Activated CD4-positive, alpha-beta T cell treated with anti-CD3 and anti-CD28 coated beads, Interleukin-2, Interleukin-4, amounts not matched to agents 100 ng/mL and 50 ng/mL, durations not matched to agents 16 hours and 8 hours (primary cell): ENCODE measurements at places on chromosomes 2 and 18.

DNA sequence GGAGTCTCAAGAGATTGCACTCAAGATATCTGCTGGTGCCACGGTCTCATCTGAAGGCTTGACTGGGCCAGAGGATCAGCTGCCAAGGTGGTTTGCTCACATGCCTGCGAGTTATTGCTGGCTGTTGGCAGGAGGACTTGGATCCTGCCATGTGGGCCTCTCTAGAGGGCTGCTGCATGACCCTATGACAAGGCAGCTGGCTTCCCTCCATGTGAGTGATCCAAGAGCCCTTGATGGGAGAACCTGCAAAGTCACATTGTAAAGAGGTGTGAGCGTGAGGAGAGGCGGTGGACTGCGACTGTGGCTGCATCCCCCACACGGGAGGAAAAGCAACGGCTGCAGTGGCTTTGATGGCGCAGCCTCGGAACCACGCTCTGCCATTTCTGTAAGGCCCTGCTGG lies 4.0 kb upstream of the ALLC start:
- DNase-seq = no peak

GRCh38 chr2:71534826-71535225 lies 81.5 kb downstream of the DYSF start:
- DNase-seq = no peak

DNA sequence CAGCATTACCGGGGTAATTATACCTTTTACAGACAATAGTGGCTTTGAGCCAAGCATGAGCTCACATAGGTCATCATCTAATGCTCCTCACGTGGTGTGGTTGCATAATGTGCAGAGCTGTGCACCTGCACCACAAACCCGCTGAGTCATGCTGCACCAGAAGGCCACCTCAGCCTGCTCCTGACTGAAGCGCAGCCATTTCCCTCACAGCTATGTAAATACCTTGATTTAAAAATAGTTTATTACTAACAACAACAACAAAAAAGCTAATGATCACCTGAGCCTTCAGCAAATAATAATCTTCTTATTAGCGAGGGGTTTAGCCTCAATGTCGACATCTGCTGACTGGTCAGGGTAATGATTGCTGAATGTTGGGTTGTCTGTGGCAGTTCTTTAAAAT lies 238.8 kb downstream of the MBD5 start:
- no peak for DNase-seq

DNA sequence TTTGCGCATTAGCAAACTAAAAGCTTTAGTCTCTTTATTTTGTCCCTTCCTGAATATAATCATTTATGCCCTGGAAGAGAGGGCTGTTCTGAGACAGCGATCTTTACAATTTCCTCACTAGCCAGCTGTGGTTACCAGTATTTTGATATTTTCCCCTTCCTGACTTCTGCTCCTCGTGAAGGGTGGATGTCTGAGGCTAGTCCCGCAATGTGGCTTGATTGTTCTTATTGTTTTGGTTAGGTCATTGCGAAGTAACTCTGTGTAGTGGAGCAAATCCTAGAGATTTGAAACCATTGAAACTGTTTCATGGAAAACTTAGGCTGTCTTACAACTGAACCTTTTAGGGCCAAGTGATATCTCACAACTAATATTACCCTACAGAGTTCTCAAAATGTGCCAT lies 2.4 kb downstream of the MRPL33 start:
- DNase-seq = no peak

GRCh38 chr2:237118561-237119155 lies 33.0 kb downstream of the COPS8 start:
- no peak for DNase-seq

GRCh38 chr2:42693013-42693615 lies 70.8 kb downstream of the OXER1 start:
- no peak for DNase-seq

DNA sequence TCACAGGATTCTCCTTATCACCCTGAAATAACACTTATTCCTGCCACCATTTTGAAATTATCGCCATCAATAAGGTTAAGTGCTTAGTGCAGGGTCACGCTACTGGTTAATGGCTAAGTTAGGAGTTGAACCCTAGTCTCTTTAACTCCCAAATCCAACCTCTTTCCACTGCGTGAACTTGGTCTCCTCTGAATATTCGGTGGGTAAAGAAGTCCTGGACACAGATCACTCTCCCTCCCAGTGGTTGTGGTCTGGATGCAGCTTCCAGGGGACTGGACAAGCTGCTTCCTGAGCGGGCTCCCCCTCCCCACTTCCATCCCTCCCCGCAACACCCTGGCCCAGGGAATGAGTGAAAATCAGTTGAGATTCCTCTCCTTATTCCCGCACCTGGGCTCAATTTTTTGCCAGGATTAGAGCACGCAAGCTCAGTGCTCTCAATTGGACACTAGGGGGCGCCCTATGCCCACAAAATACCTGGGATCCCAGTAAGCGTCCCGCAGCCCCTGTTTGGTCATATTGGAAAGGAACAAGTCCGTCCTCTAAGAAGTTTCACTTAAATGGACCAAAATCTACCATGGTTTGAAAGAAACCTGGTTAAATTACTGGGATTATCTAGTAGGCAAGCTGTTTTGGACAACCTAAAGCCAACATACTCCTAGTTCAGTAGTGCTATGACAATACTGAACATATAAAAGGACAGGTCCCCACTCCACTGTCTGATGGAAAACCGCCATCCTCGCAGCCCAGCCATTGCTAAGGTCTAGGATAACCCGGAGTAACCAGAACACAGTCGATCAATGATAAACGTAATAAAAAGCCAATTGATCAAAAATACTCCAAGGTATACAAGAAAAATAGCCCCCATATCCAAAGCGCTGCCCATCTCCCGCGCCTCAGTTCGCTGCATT lies 40.4 kb downstream of the DHRS9 start:
- DNase-seq = peak; percentile 77

DNA sequence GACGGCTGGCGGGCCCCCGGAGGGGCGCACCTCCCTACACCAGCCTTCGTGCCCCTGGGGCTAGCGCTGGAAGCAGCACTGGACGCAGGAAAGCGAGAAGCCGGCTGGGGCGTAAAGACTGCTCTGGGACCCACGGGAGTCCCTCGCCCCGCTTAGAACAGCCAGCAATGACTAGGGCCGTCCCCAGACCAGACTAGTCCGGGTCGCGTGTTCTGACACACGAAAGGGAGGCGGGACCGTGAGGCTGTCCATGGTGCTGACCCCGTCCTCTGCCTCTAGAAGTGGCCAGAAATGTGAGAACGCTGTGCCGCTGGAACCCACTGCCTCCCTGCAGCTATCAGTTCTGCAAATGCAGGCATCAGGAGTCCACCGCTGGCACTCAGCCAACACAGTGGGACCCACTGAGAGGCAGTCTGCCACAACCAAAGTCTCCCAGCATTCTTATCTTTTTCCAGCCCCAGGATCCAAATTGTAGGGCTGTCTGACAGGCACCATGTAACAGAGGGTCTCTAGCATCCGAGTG lies at the start of gene UCN:
Gene UCN, minus strand, starts transcription at position 87 of the 523 bp plus-strand sequence. CDS start 550 bp downstream, outside the sequence.
- DNase-seq = no peak

- no peak for DNase-seq
Measured at GRCh38 chr2:28338046-28338817, 54.4 kb upstream of the FOSL2 start.

- DNase-seq = no peak
Measured at GRCh38 chr2:196601430-196602306, 37.8 kb upstream of the CCDC150 start.

DNA sequence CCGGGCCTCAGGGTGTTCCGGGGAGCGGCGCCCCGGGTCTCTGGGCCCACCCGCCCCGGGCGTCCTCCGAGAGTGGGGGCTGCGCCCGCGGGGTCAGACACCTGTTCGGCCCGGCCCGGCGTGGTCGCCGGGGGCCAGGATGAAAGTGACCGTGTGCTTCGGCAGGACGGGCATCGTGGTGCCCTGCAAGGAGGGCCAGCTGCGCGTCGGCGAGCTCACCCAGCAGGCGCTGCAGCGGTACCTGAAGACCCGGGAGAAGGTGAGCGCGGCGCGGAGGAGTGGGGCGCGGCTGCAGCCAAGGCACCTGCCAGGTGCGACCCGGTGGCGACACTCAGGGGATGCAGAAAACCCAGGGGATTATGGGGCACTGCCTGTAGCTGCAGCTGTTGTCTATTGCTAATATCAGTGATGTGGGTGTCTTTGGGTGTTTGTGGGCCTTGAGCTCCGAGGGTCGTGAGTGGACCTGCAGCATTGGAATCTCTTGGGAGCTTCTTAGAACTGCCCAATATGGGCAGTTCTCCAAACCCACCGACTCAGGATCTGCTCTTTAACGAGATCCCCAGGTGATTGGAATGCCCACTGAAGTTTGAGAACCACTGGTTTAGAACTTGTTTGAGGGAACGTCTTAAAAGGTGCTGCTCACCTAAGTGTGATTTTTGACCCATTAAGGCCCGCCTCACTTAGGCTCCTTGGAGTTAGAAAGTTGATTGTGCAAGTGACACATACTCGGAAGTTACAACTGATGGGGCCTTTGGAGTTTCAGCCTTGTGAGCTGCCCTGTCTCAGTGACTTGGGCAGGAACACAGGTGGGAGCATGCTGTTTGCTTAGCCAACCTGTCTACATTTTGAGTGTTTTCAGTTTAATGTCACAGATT lies 823 bp downstream of the PARD3B start:
- no peak for DNase-seq

GRCh38 chr2:229652796-229653195 lies 61.6 kb downstream of the DNER start:
- DNase-seq = no peak

DNA sequence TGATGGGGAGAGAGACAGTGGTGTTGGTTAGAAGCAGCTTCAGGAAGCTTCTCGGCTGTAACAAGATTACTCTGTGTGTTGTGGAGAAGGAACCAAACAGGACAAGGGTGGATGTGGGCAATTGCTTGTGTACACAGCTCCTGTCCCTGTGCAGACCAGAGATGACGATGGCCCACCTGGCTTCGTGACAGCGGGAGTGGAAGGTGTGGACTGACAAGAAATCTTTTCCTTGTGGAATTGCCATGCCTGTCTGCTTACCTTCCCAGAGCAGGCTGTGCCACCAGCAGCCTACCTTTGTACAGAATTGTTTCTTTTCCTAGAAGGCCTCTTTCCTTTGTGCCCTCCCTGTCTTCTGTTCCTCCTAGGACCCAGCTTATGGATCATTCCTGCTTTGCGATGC lies 93.8 kb downstream of the ITGB1BP1 start:
- no peak for DNase-seq

GRCh38 chr2:83941886-83942285 lies 517.2 kb downstream of the SUCLG1 start:
- no peak for DNase-seq

DNA sequence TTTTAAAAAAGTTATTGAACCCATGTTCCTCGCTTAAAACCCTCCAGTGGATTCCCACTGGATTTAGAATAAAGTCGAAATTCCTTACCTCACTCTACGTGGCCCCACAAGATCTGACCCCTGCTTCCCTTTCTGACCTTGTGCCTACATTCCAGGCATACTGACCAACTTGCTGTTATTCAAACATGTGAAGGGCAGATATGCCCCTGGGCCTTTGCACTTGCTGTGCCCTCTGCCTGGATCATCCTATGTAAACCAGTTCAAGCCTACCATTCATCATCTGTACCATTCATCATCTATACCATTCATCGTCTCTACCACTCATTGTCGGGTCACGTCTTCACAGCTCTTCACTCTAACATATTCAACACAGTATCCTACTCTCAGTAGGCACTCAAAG lies 41.3 kb upstream of the LPIN2 start:
- no peak for DNase-seq

DNA sequence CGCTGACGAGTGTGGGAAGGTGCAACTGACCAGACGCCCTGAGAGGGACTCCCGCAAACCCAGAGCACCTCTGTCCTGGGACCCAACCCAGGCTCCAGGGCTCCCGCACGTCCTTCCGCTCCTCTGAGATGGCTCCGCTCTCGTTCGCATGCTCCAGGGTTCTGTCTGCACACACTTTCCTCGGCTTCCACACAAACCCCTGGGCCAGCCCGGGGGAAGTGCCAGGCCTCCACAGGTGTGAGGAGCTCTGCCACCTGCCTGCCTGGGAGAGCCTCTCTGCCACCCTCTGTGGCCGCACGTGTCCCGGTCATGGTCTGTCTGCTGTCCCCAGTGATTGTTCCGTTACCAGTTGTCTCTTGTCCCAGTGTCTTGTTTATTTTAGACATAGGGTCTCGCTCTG lies 222.9 kb downstream of the HDAC4 start:
- no peak for DNase-seq

DNA sequence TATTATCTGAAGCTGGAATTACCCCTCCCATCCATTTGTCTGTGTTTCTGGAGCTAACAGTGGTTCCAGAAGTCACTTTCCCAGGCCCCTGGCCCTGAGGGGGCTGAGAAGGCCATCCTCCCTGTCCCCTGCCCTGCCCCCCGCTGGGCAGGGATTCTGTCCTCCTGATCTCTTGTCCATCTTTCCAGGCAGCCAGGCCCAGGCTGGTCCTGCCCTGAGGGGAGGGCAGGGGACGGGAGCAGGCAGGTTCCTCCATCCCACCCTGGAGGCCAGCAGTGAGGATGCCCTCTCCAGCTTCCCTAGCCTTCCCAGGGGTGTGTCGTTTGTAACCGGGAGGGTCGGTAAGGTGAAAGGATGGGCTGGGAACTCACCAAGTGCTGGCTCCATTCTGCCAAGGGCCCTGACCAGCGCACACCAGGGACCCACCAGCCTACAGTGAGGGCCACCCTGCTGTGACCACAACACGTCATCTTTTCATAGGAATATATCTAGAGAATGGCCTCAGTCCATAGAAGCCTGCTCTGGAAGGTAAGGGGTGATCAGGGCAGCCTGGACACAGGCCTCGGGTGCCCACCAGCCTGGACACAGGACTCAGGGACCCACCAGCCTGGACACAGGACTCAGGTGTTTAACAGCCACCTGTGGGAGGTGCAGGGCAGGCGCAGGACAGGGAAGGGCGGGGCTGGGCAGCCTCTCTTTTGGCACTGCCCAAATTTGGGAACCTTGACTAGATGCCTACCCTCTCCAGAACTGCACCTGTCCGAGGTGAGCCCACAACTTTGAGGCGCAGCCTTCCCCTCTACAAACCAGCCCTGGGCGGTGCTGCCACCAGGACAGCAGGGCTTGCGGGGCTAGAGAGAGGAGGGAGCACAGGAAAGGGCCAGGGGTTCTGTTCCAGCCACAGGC lies 35.8 kb upstream of the GPC1 start:
- no peak for DNase-seq

GRCh38 chr2:37688771-37689468 lies 17.5 kb upstream of the CDC42EP3 start:
- DNase-seq = no peak

DNA sequence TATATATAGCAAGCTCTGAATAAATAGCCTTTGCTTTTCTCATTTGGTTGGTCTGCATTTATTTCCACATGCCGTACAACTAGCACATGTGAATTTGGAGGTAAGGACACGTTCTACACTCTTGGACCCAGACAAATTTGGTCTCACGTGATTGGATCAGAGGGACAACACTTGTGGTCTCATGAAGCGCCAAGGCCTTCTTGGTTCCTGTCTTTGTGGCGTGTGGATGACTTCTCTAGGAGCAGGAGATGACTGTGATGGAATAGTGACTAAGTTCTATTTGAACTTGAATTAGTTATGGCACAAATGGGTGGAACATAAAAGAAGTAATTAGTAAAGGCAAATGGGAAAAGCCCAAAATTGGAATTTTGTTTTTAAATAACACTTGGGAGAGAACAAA lies 206.9 kb downstream of the BCL2 start:
- no peak for DNase-seq
